ENCODE measurements at places on chromosomes 13 and 19.

DNA sequence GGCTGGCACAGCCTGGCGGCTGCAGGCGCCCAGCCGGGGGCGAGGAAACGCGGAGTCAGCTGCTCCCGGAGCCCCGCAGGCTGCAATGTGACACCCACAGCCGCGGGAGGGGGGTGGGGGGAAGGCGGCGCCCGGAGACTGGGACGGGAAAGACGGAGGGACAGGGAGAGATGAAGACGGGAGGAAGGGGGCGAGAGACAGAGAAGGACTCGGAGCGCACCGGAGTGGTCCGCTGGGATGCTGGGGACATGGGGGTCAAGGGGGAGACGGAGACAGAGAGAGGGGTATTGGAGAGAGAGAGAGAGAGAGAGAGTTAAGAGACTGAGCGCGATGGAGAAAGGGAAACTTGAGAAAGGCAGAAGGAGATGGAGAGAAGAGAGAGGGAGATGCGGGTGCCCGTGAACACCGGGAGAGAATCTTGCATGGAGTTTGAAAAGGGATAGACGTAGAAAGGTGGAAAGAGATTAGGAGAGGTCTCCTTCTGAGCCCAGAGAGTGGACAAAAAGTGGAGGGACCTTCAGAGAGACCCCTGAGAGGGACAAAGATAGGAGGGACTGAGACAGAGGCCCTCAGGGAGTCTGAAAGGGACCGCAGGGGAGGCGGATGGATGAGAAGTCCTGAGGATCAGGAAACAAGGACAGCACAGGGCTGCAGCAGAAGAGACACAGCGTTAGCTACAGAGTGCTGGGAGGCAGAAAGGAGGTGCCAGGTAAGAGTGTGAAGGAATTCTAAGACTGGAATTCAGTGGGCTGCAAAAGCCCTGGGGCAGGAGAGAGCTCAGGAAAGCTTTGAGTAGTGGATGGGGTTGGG lies 1.0 kb downstream of the SCN1B start:
- DNase-seq = no peak

GRCh38 chr19:48044561-48044960 lies 682 bp upstream of the CABP5 start:
- DNase-seq = no peak

DNA sequence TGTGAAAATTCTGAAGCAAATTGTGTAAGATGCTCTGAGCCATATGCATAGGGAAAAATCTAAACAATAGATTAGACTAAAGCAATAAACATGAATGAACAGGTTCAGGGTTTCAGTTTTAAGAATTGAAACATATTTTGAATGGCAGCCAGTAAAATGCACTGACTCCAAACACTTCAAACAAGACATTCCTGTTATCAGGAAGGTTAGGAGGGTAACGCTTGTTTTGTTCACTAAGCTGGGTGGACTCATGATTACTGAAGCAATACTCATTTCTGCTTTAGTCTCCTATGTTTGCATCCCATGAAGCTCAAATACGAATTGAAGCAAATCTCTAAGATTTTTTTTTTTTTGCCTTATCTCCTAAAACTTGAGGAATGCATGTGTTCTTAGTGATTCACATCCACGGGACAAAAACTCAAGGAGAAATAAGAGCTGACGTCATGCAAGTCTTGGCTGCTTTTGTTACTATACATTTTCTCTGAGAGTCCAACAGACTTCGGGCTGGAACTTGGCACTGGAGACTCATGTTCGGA lies 29.1 kb upstream of the IGFL4 start:
- DNase-seq = no peak

DNA sequence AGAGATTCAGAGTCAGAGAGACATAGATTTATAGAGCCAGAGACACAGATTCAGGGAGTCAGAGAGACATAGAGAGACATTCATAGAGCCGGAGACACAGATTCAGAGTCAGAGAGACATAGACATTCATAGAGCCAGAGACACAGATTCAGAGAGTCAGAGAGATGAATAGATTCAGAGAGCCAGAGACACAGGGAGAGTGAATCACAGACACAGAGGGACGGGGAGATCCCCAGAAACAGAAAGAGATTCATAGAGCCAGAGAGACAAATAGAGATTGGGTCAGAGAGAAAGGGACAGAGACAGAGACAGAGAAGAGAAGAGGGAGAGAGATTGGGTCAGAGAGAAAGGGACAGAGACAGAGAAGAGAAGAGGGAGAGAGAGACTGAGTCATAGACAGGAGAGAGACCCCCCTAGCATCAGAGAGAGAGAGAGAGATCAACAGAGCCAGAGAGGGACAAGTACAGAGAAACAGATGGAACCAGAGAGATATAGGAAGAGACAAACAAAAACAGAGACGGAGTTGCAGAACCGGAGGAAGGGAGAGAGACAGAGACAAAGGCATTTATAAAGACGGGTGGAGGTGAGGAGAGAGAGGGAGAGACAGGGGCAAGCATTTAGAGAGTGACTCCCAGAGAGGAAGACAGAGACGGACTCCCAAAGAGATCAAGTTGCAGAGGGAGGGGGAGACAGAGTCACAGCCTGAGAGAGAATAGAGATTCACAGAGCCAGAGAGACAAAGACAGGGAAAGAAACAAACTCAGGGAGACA lies 1.1 kb upstream of the PRKCG start:
- no peak for DNase-seq

DNA sequence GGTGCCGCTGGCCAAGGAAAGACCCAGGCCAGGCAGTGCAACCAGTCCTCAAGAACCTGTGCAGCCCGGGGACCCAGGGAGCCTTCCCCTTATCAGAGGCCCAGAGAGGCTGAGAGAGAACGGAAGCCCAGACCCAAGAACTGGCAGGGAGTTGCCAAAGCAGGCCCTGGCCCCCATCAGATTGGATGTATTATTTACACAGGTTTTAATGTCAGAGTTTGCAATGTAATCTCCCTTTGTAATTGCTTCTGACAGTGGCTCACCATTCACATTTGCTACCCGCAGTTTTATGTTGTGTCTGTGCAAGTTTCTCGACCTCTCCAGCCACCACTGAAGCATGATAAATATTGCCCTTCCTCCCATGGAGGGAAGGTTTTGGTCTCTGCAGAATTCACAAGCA lies 660.9 kb downstream of the LIG4 start:
- no peak for DNase-seq

GRCh38 chr13:111567637-111568036 lies 247.2 kb downstream of the TEX29 start:
- peak; percentile 41 for DNase-seq

- no peak for DNase-seq
Observed at GRCh38 chr13:37657956-37658355, 59.4 kb upstream of the POSTN start.

DNA sequence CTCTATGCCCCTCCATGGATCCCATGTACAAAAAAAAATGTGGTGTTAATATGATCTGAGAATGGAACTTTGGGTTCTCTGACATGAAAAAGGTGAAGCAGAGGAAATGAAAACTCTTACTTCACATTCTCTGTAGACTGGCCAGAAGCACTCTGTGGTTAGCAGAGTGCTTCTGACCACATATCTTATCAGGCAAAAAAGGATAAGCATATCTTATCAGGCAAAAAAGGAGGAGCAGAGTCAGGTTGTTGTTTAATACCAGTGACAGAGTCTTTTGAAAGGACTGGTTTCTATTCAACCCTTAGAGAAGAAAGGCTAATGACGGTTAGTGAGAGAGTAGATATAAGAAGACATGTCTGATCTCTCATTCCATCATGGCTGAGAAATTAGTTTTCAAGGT lies 1404.8 kb downstream of the SLITRK1 start:
- DNase-seq = no peak

DNA sequence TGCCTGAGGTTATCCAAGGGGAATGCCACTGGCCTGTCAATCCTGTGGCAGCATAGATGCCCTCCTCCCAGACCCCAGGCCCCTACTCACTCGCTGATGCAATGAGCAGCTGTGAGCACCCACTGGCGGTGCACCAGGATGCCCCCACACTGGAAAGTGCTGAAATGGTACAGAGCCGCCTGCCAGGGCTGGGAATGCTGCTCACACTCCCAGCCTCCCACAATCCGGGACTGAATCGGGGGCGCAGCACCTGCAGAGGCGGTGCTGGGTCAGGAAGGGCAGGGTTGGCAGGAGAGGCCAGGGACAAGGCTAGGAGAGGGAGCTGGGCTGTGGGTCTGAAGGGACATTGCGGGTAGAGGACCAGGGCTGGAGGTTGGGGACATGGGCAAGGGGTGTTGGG lies 2.0 kb downstream of the KLK1 start:
- no peak for DNase-seq

DNA sequence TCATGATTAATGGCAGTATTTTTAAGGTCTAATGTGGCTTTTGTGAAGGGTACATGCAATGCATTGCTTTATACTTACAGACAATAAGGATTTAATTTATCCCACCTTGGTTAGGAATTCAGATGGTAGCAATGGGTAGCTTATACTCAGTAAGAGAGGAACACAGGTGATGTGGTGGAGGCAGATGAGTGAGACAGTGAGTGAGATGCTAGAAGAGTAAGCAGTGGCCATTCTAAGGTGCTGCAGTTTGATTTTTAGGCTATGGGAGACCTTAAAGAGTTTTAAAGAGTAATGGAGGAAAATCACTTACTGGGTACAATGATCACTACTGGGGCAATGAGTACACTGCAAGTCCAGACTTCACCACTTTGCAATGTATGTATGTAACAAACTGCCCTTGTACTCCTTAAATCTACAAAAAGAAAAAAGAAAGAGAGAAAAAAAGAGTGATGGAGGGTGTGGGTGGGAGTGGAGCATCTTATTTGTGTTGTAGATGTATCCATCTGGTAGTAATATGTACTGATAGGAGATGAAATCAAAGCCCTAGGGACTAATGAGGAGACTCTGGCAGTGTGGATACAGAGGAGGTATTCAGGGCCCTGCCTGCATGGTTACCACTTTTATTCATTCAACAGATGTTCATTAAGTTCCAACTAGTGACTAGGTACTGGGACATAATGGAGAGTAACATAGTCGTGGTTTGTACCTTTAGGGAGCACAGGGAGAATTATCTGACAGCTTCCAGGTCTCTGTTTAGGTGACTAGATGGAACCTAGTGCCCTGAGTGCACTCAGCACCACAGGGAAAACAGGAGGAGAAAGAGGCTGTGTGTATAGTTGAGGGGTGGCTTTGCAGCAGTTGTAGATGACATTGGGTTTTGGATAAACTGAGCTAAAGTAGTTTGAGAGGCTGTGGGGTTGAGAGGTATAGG lies 99.0 kb downstream of the GPC6 start:
- no peak for DNase-seq

GRCh38 chr19:49398931-49399330 lies 10.9 kb downstream of the KASH5 start:
- DNase-seq = no peak

GRCh38 chr13:43929947-43930346 lies 50.2 kb downstream of the LACC1 start:
- DNase-seq = no peak

GRCh38 chr13:50154697-50155096 lies 139.5 kb downstream of the KCNRG start:
- DNase-seq = no peak

- DNase-seq = no peak
Observed at GRCh38 chr13:49110913-49111170, 109.3 kb upstream of the MLNR start.

DNA sequence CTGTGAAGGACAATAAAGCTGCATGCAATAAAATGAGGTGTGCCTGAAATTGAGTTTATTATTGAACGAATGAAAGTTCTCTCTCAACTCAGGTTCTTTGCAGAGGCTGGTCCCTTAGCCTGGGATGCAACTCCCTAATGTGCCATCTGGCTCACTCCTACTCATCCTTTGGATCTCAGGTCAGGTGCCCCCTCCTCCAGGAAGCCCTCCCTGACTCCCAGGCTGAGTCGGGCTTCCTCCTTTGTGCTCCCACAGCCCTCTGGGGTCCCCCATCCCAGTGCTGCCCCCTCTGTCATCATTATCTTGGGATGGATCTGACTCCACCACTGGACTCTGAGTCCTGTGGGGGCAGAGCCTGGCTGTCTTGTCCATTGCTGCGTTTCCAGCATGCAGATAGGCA lies 2.7 kb upstream of the IRGC start:
- DNase-seq = no peak

GRCh38 chr13:38582133-38582532 lies 104.7 kb upstream of the FREM2 start:
- DNase-seq = no peak

DNA sequence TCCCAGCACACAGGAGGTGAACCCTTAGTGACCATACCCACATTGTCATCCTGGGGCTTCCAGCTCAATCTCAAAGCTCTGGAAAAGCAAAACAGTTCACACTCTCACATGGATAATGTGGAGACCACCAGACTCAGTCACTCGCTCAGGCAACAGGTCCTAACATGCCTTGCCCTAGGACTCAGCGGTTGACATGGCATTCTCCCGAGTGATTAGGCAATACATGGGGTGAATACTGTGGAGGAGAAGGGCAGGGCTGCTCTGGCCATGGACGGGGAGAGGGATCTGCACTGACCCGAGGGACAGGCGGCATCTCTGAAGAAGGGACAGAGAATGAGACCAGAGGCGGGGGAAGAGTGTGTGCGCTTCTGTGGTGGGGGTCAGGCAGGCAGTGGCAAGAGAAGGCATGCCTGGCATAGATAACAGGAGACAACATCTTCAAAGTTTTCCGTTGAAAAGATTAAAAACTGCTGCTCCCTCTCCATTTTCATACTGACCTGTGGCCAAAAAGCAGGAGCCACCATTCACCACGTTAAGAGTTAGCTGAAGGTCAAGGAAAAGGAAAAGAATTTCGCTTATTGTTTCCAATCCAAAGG lies 44.5 kb upstream of the EPHX3 start:
- DNase-seq = no peak

DNA sequence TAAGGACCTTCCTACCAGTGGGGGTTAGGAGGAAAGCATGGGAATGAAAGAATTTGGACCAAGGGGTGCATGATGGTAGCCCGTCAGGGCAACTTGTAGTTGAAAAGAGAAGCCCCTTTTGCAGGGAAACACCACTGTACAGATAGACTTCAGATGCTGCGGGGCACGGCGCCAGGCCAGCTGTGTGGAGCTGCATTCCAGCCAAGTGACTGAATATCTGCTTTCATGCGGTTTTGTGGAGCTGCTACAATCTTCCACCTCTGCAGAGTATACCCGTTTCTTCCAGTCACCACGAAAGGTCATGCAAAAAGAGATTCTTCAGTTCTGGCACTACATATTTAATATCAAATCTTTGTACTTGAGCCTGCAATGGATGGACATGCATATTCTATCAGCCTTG lies 104.7 kb downstream of the RGCC start:
- DNase-seq = no peak

GRCh38 chr19:43462383-43462782 lies 3.0 kb downstream of the LYPD3 start:
- no peak for DNase-seq

- DNase-seq = no peak
Observed at GRCh38 chr13:66795636-66796035, 434.5 kb downstream of the PCDH9 start.

DNA sequence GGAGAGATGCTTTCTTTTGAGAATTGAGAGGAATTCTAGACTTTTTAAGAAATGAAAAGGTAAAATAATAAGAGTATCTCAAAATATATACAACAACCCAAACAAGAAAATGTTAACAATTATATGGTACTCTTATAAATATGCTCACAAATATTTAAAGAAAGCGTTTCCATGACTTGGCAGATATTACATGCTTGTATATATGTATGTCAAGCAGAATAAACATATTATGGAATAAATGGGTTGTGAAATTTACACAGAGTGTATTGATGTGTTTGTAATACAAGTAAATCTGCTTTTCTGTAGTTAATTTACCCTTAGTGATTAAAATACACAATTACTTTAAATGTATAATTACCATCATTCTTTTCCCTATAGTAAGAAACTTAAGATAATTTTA lies 65.8 kb downstream of the GPC6 start:
- DNase-seq = no peak

- DNase-seq = peak; percentile 55
Observed at GRCh38 chr13:20525144-20525600, 485 bp downstream of the CRYL1 start.

All from aorta (tissue), 5 donors.